Psoas muscle (tissue), 8 donors: ENCODE measurements at places on chromosomes 3 and 15. TPM values are rescaled to one million over a fixed set of nuclear protein-coding genes. Genes with fewer than 3 reads are reported as not detected.

DNA sequence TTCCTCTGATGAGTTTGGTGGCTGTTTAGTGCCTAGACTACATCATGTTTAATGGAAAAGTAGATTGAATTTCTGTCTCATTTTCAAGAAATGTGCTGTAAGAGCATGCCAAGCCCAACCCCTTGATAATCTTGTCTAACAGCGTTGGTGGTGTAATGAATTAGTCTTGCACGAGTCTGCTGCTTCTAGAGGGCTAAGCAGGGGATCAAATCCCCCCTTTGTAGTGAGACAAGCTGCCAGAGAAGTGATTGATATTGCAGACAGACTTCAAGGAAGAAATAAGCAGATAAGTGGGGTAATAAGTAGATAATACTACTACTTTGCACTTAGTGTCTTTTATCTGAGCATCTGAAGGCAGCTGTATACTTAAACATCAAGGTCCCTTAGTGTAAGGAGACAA, 141.4 kb downstream of the TP63 start:
- H3K36me3 ChIP-seq = no peaks in the 10 kb centered on the region
- no peak overlapping the region for H3K4me3 ChIP-seq
- peaks cover 31% of the 10 kb centered on the region for H3K4me1 ChIP-seq
- H3K27me3 ChIP-seq = no peaks in the 10 kb centered on the region
- no peak overlapping the region for H3K27ac ChIP-seq

DNA sequence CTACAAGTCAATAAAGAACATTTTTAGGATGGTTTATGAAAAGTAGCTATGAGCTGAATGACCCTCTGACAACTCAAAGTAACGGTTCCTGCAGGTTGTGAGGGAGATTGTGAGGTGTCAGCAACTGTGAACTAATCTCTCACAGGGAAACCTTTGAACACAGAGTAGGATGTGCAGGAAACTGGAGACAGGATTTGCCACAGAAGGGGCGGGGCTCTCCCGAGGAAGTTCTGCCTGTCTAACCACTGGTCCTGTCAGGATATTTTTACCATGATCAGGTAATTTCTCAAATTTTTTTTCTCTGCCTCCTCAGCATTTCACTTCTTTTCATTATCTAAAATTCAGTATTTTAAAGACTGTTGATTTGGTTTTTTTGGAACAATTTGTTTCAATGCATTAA, 33.3 kb downstream of the LEO1 start:
- H3K36me3 ChIP-seq = peaks cover 32% of the 10 kb centered on the region
- no peak for DNase-seq
- no peak overlapping the region for H3K27ac ChIP-seq
- peaks cover 12% of the 10 kb centered on the region for H3K4me1 ChIP-seq

GRCh38 chr3:168881804-168882203, 781.7 kb downstream of the MECOM start:
- H3K4me1 ChIP-seq = no peaks in the 10 kb centered on the region
- DNase-seq = no peak
- no peak overlapping the region for H3K27ac ChIP-seq
- no peaks in the 10 kb centered on the region for H3K36me3 ChIP-seq
- no peak overlapping the region for H3K4me3 ChIP-seq

GRCh38 chr15:31200735-31201151, 99.2 kb upstream of the TRPM1 start:
- H3K4me3 ChIP-seq = no peak overlapping the region
- no peaks in the 10 kb centered on the region for H3K27me3 ChIP-seq
- H3K27ac ChIP-seq = no peak overlapping the region
- peak; percentile 81 for DNase-seq

DNA sequence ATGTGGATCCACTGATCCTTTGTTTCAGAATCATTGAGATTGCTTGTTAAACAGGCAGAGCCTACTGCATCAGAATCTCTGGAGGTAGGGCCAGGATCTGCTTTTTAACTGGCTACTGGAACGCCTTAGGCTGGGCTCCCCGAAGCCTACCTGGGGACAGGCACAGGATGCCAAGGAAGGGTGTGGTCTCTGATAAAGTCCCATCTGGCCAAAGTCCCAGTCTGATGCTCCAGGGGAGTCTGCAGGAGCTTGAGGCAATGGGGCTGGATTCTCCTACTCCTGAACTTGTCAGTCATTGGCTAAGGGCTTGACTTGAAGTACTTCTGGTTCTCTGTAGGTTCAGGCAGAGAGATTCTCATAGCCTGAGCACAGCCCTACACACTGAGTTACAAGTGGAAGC, 22.4 kb upstream of the CCK start:
- no peaks in the 10 kb centered on the region for H3K4me1 ChIP-seq
- DNase-seq = no peak
- no peaks in the 10 kb centered on the region for H3K36me3 ChIP-seq

DNA sequence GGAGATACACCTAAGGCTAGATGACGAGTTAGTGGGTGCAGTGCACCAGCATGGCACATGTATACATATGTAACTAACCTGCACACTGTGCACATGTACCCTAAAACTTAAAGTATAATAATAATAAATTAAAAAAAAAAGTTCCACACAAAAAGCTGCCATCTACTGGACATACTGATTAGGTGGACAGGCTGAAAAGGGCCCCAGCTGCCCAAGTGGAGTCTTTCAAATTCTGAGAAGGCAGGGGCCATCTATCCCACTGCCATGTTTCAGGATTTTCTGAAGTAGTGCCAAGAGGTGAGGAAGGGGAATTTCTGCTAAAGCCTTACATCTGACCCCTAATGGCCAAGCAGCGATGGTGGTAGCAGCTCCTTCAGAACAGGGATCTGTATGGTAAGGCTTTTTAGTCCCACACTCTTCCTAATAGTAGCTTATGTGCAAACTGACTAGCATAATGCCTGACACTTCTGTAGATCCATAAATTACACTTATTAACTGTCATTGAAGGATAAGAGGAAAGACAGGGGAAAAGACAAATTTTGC, 7.7 kb downstream of the FSTL1 start:
- H3K36me3 ChIP-seq = peaks cover under 1% of the 10 kb centered on the region
- no peaks in the 10 kb centered on the region for H3K27me3 ChIP-seq
- no peak overlapping the region for H3K4me3 ChIP-seq

DNA sequence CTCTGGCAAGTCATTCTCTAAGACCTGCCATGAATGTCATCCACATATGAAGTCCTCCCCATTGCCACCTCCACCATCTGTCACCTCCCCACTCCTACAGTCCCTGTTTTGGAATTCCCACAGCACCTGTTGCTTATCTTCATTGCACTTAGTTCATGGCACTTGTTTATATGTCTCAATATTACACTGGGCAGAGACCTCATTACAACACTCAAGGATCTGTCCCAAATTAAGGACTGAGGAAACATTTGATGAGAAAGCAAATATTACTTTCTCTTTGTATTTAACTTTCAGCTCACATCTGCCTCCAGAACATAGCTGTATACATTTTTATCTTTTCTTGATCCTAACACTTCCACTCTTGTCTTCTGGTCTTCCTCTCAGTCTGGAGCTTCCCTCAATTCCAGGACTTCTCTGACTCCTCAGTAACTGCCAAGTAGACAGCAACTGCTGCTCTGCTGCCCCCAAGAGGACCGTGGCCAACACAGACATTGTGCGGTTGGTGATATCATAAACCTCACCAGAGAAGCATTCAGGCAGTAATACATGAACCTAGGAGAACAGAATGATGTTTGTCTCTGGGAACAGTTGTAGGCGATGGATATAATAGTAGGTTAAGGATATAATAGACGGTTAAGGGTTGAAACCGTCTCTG, 45.0 kb upstream of the FGF12 start:
- H3K4me1 ChIP-seq = no peaks in the 10 kb centered on the region
- H3K27me3 ChIP-seq = no peaks in the 10 kb centered on the region
- H3K36me3 ChIP-seq = no peaks in the 10 kb centered on the region
- H3K27ac ChIP-seq = no peak overlapping the region
- DNase-seq = no peak

DNA sequence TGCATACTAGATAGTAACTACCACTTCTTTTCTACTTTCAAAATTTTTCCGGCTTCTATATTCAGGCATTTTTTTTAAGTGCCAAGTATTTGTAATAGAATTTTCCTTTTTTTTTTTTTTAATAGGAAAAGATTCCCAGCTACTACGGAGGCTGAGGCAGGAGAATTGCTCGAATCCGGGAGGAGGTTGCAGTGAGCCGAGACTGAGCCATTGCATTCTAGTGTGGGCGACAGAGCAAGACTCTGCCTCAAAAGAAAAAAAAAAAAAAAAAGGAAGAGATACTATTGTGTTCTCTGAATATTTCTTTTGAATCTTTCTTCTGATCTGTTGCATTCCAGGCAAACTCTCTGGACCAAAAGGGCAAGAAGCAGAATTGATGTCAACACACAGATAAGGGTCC, 557.3 kb downstream of the FGF12 start:
- H3K4me3 ChIP-seq = no peak overlapping the region
- H3K4me1 ChIP-seq = no peaks in the 10 kb centered on the region
- no peaks in the 10 kb centered on the region for H3K27me3 ChIP-seq
- no peaks in the 10 kb centered on the region for H3K36me3 ChIP-seq

GRCh38 chr15:26261413-26261812, 398.3 kb upstream of the ATP10A start:
- no peak for DNase-seq
- no peak overlapping the region for H3K27ac ChIP-seq
- H3K4me3 ChIP-seq = no peak overlapping the region
- H3K4me1 ChIP-seq = no peaks in the 10 kb centered on the region

GRCh38 chr3:43102773-43103480, 3.0 kb downstream of the POMGNT2 start:
- H3K27me3 ChIP-seq = no peaks in the 10 kb centered on the region
- H3K36me3 ChIP-seq = no peaks in the 10 kb centered on the region
- H3K27ac ChIP-seq = no peak overlapping the region
- peaks cover 6% of the 10 kb centered on the region for H3K4me1 ChIP-seq
- DNase-seq = no peak

GRCh38 chr3:14397940-14398796, 4.2 kb upstream of the SLC6A6 start:
- H3K36me3 ChIP-seq = no peaks in the 10 kb centered on the region
- no peak for DNase-seq
- H3K27ac ChIP-seq = no peak overlapping the region
- no peak overlapping the region for H3K4me3 ChIP-seq
- H3K27me3 ChIP-seq = no peaks in the 10 kb centered on the region

DNA sequence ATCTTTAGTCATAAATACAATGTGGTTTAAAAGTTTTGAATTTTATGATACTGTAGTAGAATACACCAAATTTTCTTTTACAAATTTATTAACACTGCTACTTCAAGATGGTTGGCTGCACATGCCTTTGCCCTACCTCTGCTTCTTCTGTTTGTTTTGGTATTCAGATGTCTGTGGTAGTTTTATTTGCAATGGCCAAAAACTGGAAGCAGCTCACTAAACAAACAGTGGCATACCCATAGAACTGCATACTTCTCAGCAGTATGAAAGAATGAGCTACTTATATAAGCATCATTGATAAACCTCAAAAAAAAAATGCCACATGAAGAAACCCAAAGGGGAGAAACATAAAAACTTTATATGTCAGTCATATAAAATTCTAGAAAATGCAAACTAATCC, 19.5 kb downstream of the ARIH2 start:
- no peak overlapping the region for H3K27ac ChIP-seq
- DNase-seq = no peak
- peaks cover 46% of the 10 kb centered on the region for H3K4me1 ChIP-seq
- H3K4me3 ChIP-seq = no peak overlapping the region
- peaks cover 22% of the 10 kb centered on the region for H3K36me3 ChIP-seq

KBTBD13 gene
- total RNA-seq = 5.7 TPM

MDFIC2 gene
- not detected for total RNA-seq

CA12 gene
- total RNA-seq = 0.17 TPM

TEX55 gene
- not detected for total RNA-seq

ATP8B4 gene
- 1.8 TPM for total RNA-seq

MCTP2 gene
- 0.32 TPM for total RNA-seq

ECE2 gene
- total RNA-seq = not detected
